Mesenteric fat pad (tissue), 1 donor: ENCODE measurements at places on chromosomes 7 and 10. TPM values are rescaled to one million over a fixed set of nuclear protein-coding genes. Genes with fewer than 3 reads are reported as not detected.

The TFPI2 gene
- total RNA-seq = 27.9 TPM

The NACAD gene
- 6.2 TPM for total RNA-seq

The SORCS1 gene
- total RNA-seq = 0.16 TPM

The PAOX gene
- total RNA-seq = 3.6 TPM

The DRGX gene
- total RNA-seq = not detected

The ITGB8 gene
- total RNA-seq = 6.1 TPM

The FAM131B gene
- 1.8 TPM for total RNA-seq

The HECW1 gene
- 2.6 TPM for total RNA-seq

The MEOX2 gene
- 22.1 TPM for total RNA-seq

The TMEM270 gene
- total RNA-seq = not detected

The CCL24 gene
- not detected for total RNA-seq

The OR6V1 gene
- total RNA-seq = not detected

The TAC1 gene
- 1.5 TPM for total RNA-seq

The SLC39A12 gene
- total RNA-seq = 0.35 TPM

The GATAD1 gene
- total RNA-seq = 29.6 TPM

The SEPHS1 gene
- total RNA-seq = 38.0 TPM

The KCND2 gene
- total RNA-seq = 2.9 TPM

The LHFPL3 gene
- total RNA-seq = not detected

The CXCL12 gene
- total RNA-seq = 347 TPM

The UNCX gene
- total RNA-seq = not detected

The TMEM168 gene
- total RNA-seq = 26.8 TPM

The PTN gene
- total RNA-seq = 10.3 TPM

The ADAP1 gene
- total RNA-seq = 19.2 TPM
